ENCODE measurements at places on chromosomes 1 and 21.

GRCh38 chr1:161954050-161954449 is 69.6 kb downstream of the OLFML2B start:
- DNase-seq: no peak

DNA sequence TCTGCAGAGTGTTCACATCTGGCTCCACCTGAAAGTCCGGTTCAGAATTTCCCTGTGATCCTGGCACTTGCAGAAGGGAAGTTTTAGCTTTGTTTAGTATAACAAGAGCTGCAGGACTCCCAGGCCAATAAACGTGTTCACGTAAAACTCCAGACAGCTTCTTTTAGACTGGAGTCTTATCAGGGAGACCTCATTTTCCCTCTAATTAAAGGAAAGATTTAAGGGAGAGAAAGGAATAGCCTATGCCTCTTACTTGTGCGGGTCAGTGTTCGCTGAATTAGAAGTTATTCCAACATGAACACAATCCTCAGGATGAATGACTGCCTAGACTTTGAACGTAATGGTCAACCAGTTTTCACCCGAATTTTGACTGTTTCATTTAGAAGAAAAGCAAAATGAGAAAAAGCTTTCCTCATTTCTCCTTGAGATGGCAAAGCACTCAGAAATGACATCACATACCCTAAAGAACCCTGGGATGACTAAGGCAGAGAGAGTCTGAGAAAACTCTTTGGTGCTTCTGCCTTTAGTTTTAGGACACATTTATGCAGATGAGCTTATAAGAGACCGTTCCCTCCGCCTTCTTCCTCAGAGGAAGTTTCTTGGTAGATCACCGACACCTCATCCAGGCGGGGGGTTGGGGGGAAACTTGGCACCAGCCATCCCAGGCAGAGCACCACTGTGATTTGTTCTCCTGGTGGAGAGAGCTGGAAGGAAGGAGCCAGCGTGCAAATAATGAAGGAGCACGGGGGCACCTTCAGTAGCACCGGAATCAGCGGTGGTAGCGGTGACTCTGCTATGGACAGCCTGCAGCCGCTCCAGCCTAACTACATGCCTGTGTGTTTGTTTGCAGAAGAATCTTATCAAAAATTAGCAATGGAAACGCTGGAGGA is 202.1 kb upstream of the SGIP1 start:
- peak; percentile 32 for DNase-seq

- no peak for DNase-seq
Observed at GRCh38 chr1:64757213-64757612, 12.3 kb downstream of the RAVER2 start.

GRCh38 chr21:43991447-43991991 is 20.6 kb upstream of the TRAPPC10 start:
- no peak for DNase-seq

GRCh38 chr1:16900751-16901150 is 5.0 kb downstream of the RNU1-2 start:
- no peak for DNase-seq

- DNase-seq: no peak
Observed at GRCh38 chr1:192160196-192160595, 1.9 kb downstream of the RGS18 start.

DNA sequence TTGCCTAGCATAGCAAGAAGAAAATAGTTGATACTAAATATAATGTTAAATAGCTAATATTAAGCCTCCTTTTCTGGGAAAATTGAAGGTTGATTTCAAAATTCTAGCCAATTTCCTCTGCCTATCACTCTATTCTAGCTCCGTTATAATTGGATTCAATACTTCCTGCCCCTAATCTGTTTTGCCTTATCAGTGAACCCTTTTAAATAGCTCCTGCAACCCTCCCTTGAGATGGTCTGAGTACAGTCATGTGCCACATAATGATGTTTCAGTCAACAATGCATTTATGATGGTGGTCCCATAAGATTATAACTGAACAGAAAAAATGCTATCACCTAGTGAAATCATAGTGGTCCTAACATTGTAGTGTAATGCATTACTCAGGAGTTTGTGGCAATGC is 79.7 kb upstream of the PBX1 start:
- no peak for DNase-seq

DNA sequence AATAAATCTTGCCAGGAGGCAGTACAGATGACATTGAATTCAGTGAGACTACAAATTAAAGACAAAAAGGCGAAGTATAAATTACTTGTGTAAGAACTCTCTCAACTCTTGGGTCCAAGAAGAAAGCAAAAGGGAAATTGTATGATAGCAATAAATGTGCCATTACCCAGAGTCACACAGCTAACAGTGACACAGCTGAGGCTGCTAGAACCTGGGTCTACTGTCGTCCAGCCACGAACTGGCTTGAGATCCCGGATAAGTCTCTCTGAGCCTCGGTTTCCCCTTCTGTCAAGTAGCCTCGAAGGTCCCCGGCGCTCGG is 362 bp upstream of the ROR1 start:
- no peak for DNase-seq

DNA sequence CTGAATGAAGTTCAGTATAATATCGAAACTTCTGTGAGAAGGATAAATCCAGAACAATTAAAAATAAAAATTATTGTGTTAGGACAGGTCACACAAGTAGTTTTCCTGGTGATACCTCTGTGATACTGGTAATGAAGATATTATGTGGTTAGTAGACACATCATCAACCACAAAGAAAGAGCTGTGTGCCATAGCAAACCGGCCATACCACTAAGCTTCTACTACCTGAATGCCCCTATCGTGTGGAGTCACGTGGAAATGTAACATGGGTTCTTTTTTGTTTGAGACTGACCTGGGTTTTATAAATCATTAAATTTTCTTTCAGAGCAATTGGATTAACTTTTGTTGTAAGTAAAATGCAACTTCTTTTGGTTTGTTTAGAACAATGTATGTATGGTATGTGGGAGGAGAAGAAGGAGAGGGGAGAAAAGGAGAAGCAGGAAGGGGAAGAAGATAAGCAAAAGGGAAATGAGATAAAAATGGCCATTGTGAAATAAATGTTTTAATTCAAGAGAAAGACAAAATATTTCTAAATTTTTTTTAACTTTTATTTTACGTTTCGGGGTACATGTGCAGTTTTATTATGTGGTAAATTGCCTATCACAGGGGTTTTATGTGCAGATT is 58.2 kb upstream of the LRRC8B start:
- DNase-seq: no peak

GRCh38 chr1:223504741-223505140 is 111.5 kb downstream of the CCDC185 start:
- DNase-seq: peak; percentile 15

DNA sequence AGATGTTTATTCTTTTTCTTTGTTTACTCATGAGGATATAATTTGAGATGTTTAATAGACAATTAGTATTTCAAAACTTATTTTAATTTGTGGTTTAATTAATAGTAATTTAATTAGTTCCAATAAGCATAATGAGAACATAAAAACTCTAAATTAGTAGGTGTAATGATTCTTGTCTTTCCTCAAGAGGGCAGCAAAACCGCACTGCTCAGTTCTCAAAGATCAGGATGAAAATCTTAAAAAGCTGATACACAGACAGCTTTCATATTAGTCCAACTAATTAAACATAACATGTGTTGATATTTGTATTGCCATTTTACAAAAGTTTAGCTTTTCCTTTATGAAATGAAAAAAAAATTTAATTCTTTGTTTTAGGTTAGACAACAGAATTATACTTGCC is 106.7 kb upstream of the C21orf91 start:
- DNase-seq: no peak

DNA sequence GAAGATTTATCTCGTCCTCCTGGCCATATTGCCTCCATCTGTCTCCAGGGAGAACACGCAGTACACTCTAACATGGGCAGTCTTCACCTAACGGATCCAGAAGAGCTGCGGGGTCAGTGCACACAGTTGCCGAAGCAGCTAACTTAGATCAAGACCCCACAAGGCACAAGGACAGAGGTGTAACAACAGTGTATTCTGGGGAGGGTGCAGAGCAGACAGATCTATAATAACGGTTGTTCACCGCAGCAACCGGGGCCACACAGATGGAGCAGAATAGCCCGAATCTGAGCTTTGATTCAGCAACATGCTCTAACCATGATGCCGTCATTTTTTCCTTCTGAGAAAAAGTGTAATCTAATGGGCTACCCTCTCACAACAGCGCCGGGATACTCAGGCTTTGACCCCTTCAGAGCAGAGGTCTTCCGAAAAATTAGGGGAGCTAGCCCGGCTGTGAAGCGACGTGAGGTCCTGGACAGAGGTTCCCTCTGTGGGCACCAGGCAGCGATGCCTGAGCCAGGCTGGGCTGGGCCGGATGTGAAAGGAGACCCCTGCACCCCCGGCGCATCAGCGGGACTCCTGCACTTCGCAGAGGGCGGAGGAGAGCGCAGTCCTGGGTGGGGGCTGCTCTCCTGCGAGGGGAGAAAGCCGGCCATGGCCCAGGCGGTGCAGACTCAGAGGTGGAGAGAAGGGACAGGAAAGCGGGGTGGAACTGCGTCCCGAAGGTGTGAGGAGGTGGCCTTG is 57.5 kb downstream of the BCL9 start:
- DNase-seq: no peak
